ENCODE measurements at places on chromosomes 2 and 18. TPM values are rescaled to one million over a fixed set of nuclear protein-coding genes. Genes with fewer than 3 reads are reported as not detected.

- no peak for DNase-seq
Observed at GRCh38 chr2:162267496-162267895, 24.3 kb upstream of the FAP start.

GRCh38 chr2:46002947-46003346 is 294.3 kb upstream of the EPAS1 start:
- DNase-seq, result no peak

- DNase-seq, result no peak
Observed at GRCh38 chr2:64223055-64223454, 78.8 kb upstream of the PELI1 start.

Gene C1QL2
- not detected for total RNA-seq

Gene ATP6V1B1
- 1.2 TPM for total RNA-seq
